Fibroblast of skin of back (primary cell): ENCODE measurements at places on chromosomes 12 and 14.
A peak's percentile ranks its signal among the peaks of the same experiment; 100 is the strongest.

GRCh38 chr14:68297876-68298468 is 478.4 kb downstream of the RAD51B start:
- DNase-seq, result peak; percentile 30

DNA sequence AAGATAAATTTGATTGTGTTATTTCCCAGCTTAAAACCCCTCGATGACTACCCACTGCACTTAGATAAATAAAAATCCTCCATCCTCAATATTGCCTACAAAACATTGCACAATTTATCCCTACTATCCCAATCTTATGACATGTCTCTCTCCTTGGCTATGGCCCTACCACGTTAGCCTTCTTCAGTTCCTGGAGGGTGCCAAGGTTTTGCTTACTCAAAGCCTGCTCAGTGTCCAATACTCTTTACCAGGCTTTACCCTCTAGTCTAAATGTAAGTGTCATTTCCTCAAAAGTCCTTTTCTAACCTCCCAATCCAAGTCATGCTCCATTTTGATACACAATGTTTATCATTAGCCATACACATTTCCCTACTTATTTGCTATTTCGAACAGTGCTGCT is 35.0 kb upstream of the PPM1A start:
- DNase-seq, result no peak

DNA sequence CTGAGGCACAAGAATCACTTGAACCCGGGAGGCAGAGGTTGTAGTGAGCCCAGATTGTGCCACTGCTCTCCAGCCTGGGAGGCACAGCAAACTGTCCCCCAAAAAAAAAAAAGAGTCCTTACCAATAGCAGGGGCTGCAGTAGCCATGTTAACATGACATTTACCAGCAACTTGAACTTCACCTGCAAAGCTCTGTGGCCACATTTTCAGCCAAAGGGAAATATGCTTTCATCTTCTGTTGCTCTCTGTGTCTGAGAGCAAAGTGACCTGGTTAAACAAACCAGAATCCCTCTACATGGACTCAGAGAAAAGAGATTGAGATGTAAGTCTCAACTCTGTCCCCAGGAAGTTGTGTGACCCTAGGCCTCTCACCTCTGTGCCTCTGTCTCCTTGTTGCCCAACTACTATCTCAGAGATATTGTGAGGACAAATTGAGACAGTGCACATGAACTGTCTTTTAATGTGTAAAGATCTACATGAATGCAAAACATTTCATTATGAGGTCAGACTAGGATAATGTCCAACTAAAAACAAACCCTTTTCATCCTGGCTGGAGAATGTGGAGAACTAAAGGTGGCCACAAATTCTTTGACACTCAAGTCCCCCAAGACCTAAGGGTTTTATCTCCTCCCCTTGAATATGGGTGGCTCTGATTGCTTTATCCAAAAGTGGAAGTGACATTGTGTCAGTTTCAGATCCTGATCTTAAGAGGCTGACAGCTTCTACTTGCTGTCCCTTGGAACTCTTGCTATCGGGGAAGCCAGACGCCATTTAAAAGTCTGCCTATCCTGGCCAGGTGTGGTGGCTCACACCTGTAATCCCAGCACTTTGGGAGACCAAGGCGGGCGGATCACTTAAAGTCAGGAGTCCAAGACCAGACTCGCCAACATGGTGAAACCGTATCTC is 24.7 kb upstream of the P2RX4 start:
- DNase-seq, result no peak

DNA sequence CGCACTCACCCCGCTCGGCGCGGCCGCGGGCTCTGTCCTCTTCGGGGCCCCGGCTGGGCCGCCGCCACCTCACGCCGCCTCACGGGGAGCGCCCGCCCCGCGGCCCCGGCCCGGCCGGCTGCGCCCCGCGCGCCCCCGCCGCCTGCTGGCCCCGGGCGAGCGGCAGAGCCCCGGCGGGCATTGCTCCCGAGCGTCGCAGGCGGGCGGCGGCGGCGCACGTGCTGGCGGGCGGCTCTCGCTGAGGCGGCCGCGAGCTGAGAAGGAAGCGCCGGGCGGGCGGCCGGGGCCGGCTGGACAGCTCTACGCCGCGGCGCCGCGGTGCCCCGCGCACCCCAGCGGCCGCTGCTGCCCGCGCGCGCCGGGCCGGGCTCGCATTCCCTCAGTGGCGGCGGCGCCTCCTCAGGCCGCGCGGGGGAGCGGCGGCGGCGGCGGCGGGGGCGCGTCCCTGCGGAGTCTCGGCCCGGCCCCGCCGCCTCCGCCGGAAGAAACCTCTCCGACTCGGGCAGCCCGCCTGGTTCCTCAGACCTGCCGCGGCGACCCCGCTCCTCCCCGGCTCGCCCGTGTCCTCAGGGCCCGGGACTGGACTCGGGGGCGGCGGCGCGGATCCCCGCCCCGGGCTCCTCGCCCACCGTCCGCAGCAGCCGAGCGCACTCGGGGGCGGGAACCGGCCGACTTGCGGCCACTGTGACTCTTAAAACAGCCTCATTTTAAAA is at the start of gene PITPNM2:
Gene PITPNM2 (minus strand): TSS at position 347 of the 713 bp plus-strand sequence. CDS start 116,500 bp downstream, outside the sequence.
- DNase-seq, result peak; percentile 75

- no peak for DNase-seq
Measured at GRCh38 chr12:15056218-15056617, 83.4 kb downstream of the PDE6H start.

DNA sequence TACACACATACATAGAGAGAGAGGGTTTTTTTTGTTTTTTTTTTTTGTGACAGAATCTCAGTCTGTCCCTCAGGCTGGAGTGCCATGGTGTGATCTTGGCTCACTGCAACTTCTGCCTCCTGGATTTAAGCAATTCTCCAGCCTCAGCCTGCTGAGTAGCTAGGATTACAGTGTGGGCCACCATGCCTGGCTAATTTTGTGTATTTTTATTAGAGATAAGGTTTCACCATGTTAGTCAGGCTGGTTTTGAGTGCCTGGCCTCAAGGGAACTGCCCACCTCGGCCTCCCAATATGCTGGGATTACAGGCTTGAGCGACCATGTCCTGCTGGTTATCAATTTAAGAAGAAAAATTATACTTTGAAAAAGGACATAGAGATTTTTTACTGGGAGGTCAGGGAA is 710.6 kb downstream of the SLC6A15 start:
- no peak for DNase-seq

- DNase-seq, result no peak
Measured at GRCh38 chr12:125129591-125130255, 64.5 kb downstream of the AACS start.

GRCh38 chr12:93902736-93903562 is 225.8 kb downstream of the CRADD start:
- DNase-seq, result no peak

- no peak for DNase-seq
Measured at GRCh38 chr12:118424884-118425283, 48.5 kb downstream of the SUDS3 start.

- DNase-seq, result no peak
Measured at GRCh38 chr14:55921511-55921910, 196.7 kb upstream of the PELI2 start.

DNA sequence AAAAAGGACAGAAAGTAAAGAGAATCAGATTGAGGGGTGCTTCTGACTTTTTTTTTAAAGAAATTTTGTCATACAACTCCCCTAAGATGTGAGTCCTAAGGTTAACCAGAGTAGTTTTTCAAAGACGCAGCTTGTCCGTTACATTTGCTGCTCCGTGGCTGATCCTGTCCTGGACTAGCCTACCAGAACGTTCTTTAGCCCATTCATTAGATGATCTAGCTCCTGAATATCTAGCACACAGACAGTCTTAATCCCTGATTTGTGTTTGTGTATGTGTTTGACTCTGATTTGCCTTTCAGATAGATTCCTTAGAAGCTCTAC is 60.3 kb downstream of the SAMD4A start:
- no peak for DNase-seq

DNA sequence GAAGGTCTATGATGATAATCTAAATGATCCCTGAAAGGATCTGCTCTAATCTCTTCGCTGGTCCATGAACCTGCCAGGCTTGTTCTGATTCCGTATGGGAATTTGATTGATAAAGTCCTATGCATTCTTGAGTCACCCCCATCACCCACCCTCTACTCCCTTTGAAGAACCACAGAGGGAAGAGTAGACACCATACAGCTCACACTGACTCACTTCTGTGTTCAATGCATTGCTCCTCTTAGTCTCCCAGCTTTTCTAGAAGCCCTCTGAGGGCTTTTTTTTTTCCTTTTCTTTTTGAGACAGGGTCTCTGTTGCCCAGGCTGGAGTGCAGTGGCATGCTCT is 18.5 kb upstream of the GPRC5A start:
- peak; percentile 75 for DNase-seq

- DNase-seq, result peak; percentile 92
Measured at GRCh38 chr12:124764870-124765580, 98.6 kb downstream of the SCARB1 start.

- no peak for DNase-seq
Measured at GRCh38 chr12:83083616-83084015, 396.9 kb downstream of the TMTC2 start.

DNA sequence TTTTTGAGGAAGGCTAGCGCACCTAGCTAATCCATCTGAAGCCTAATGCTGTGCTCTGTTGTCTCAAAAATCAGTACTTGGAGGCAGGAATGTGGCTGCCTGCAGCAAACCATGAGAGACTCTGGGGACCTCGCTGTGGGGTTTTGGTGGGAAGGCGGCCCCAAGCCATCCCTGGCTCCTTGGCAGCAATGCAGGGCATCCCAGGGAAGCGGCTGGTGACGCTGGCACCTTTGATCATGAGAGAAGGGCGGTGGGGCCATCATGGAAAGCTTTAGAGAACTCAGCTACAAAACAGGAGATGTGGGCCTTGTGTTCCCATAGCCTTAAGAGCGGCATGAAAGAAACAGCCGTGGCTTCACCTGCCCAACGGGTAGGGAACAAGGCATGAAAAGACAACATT is 101.1 kb upstream of the SFSWAP start:
- no peak for DNase-seq
